ENCODE measurements at places on chromosomes 7 and 10.
A peak's percentile ranks its signal among the peaks of the same experiment; 100 is the strongest.

- no peak for DNase-seq
Measured at GRCh38 chr7:34438436-34438835, 219.6 kb upstream of the NPSR1 start.

- no peak for DNase-seq
Measured at GRCh38 chr7:21507627-21508343, 35.1 kb upstream of the DNAH11 start.

DNA sequence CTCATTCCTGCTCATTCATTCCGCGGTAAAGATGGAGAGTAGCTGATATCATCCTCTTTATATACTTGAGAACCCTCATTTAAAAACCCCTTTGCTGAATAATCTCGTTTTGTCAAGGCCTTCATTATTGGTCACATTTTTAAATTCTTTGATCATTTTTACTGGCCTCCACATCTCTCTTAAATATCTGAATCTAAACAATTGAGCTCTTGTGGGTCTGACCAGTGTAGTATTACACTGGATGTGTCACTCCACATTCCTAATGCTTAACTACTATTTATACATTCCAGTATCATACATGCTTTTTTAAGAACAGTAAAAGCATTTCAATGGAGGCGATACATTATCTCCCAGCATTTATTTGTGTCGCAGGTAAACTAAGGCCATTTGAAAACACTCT lies 12.6 kb upstream of the PRPS1L1 start:
- DNase-seq, result peak; percentile 14

DNA sequence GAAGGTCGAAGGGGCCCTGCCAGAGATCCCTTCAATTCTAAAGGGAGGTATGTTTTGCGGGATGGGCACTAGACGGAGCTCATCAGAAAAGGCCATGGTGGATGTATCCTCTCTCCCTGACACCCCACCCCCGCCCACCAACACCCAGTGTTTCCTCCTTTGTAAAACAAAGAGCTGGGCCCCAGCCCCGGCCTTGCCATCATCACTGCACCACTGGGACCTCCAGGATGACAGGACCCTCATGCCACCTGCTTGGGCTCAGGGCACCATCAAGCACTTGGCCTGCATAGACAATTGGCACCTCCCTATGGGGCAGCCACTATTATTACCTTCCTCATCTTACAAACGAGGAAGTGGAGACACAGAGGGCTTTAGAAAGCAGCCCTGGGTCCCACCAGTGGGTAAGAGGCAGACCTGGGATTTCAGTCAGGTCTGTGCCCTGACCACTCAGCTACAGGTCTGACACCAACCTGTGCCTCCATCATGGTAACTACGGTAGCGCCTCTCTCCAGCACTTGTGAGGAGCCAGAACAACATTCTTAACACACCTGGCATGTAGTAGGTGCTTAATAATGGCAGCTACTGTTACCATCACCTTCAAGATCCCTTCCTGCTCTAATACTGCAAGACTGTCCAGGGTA lies 2.0 kb downstream of the CALML3 start:
- no peak for DNase-seq

- DNase-seq, result no peak
Measured at GRCh38 chr10:44989597-44990301, 11.0 kb upstream of the ZNF22 start.

DNA sequence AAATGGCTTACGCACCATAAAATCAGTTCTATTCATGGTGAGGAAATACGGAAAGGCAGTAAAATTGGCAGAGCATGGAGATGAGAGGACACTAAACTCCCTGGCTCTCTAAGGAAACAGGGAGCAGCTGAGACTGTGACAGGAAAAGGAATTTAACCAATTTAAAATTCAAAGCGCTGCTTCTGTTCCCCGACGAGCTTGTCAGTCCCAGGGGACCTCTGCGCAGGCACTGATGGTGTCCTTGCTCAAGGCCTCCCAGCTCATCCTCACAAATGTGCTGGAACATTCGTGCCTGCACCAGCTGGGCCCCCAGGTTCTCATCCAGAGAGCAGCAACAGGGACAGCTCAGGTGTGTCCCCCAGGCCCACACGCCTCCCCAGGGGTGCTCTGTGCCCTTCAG lies 101.4 kb downstream of the MAD1L1 start:
- no peak for DNase-seq

DNA sequence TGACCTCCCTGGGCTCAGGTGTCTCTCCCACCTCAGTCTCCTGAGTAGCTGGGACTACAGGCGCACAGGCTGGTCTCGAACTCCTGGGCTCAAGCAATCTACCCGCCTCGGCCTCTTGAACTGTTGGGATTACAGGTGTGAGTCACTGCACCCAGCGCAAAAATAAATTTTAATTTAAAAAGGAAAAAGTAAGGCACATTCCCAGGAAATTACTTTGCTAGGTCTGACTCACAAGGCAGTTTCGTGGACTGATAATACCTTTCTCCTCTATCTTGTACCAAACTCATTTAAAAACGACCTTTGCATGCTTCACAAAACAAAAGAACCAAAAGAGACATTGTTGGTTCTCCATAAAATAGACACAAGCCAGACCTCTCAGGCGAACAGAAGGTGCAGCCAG lies 29.7 kb downstream of the PARP12 start:
- no peak for DNase-seq

GRCh38 chr10:24966962-24967481 lies 14.6 kb upstream of the PRTFDC1 start:
- no peak for DNase-seq

GRCh38 chr7:106356-106755 lies 86.0 kb upstream of the FAM20C start:
- no peak for DNase-seq

All from epithelial cell of prostate (primary cell).